ENCODE measurements at places on chromosomes 13 and 19.

DNA sequence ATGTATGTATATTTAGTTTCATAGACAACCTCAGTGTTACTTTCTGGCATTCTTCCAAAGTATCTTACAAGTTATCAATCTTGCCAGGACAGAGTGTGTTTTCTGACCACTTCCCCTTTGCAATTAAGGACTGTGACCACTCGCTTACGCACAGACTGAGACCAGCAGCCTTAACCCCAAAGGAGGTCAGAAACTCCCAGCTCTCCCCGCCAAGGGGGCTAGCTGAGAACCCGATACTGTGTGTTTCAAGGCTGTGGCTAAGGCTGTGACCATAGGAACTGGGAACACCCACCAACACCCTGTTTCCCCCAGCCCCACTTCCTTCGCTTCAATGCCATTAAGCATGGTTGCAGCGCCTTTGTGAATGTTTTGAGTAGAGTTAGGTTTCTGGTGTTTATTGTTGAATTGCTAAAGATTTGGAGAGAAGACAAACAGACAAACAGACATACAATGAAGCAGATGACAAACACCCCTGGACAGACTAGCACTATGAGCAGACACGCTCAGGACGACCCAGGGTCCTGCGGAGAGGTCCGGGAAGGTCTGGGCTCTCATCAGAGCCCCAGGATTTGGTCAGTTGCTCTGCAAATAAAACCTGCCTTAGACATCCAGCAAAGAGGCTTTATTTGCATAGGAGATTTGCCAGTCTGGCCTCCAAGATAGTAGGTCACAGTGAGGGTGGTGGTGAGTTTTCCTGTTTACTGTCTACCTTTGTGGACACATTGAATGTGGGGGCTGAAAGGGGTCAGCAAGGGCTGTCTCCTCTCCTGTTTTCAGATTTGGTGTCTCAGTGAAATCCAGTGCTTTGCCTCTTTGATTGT is 25.0 kb upstream of the TNFSF11 start:
- no peaks in the 10 kb centered on the region for H3K36me3 ChIP-seq
- no peaks in the 10 kb centered on the region for H3K4me1 ChIP-seq
- H3K4me3 ChIP-seq = no peak overlapping the region
- no peak for DNase-seq
- H3K27ac ChIP-seq = no peak overlapping the region

DNA sequence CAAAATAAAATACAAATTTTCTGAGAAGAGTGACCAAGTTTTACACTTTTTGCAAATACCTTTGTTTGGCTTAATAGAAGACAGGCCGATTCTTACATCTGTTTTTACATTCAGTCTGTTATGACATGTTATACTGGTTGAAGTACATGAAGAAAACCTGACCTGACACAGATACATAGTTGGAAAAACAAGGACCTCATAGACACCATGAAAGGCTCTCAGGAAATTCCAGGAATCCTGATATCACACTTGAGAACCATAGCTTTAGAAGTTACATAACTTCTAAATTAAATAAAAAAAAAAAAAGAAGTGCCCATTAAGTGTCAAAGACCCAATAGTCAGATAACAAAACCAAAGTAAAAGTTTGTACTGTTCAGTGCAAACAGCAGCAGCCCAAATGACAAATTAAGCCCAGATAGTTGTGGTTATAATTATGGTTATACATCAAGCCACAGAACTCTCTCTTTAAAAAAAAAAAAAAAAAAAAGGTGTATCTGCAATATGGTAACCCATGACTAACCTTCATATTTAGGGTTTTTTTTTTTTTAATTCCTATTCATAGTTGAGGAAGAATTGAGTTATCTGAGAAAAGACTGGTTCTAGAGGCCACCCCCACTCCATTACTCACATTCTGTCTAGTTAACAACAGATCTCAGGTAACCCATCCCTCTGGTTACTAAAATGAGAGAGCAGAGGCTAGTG is 19.8 kb downstream of the RBM26 start:
- no peak for DNase-seq
- H3K36me3 ChIP-seq = no peaks in the 10 kb centered on the region
- peaks cover 31% of the 10 kb centered on the region for H3K4me1 ChIP-seq
- H3K27me3 ChIP-seq = no peaks in the 10 kb centered on the region

DNA sequence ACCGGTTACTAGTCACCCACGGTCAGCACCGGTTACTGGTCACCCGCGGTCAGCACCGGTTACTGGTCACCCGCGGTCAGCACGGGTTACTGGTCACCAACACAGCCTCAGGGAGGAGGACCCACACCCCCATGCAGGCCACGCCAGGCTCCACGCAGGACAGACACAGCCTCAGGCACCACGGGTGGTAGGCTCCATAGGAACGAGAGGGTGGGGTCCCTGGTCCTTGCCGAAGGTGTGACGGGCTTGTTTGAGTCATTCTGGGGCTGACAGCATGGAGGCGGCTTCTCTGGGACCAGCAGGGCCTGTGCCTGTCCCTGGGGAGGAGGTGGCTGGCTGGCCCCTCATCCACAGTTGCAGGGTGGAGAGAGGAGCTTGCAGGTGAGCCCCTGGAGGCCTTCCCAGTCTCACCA is 122.8 kb upstream of the SOX1 start:
- H3K4me3 ChIP-seq = no peak overlapping the region
- H3K4me1 ChIP-seq = no peaks in the 10 kb centered on the region
- H3K27me3 ChIP-seq = no peaks in the 10 kb centered on the region
- DNase-seq = no peak
- H3K36me3 ChIP-seq = no peaks in the 10 kb centered on the region

DNA sequence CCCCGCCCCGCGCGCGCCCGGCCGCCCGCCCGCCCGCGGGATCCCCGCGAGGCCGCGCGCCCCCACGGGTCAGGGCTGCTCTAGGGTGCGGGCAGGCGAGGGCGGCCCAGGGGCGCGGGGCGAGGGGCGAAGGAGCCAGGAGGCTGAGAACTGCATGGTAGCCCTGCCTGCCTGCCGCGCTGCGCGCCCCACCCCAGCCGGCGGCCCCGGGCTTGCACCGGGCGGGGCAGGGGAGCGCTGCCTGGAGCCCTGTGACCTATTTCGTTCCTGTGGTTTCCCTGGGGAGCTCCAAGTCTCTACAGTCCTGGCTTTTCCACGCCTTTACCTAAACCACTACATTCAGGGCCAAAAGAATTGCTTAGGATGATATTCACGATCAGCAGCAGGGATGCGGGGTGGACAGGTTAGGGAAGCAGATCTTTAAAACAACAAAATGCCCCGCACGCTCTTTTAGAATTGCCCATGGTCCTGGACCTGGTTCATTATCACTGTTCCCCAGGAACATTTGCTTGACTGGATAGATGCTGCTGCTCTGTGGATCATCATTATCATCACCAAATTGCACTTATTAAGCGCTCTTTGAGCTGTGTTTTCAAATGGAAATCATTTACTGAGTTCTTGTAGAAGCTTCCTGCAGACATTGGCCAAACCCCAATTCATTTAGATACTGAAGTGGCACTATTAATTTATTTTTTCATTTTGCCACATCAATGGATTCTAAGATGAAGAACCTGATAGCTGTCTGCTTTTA is 421 bp upstream of the GPR12 start:
- DNase-seq = peak; percentile 40
- H3K36me3 ChIP-seq = no peaks in the 10 kb centered on the region
- peaks cover 48% of the 10 kb centered on the region for H3K27me3 ChIP-seq
- H3K27ac ChIP-seq = no peak overlapping the region
- 0 out of 2 replicates have a peak, but pooled peaks cover 3% of the 10 kb centered on the region for H3K4me1 ChIP-seq

- H3K36me3 ChIP-seq = no peaks in the 10 kb centered on the region
These were observed 3.0 kb upstream of the ZNF136 start for GRCh38 chr19:12159773-12160414.

DNA sequence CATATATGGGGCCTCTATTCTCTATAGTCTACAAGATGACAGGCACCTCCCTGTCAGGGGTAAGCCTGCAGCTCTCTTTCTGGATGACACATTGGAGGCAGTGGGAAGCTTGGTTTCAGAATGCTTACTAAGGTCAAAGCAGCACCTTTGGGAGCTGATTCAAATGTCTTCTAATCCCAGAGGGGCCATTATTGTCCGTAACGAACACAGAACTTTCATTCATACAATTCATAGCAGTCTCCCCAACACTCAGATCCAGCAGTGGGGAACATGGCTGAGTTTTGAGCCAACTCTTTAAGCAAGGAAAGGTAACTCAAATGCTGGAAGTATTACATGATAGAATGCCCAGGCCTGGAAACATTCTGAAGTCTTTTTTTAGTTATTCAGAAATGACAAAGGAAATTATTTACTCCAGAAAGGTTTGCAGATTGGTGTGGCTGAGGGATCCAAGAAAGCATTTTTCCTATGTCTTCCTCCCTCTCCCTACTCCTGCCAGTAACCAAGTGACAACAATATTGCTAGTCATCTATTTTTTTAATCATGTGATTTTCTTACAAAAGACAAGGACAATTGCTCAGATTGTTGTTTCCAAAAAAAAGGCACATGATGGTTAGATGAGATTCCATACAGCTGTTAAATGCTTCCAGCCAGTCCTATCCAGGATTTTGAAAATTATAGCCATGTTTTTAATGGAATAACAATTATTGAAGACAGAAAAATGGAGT is 118.7 kb downstream of the FOXO1 start:
- no peaks in the 10 kb centered on the region for H3K27me3 ChIP-seq
- DNase-seq = no peak
- no peak overlapping the region for H3K4me3 ChIP-seq
- no peaks in the 10 kb centered on the region for H3K36me3 ChIP-seq

- H3K27ac ChIP-seq = no peak overlapping the region
- no peaks in the 10 kb centered on the region for H3K27me3 ChIP-seq
- no peak for DNase-seq
- H3K4me3 ChIP-seq = no peak overlapping the region
- H3K4me1 ChIP-seq = peaks cover 3% of the 10 kb centered on the region
These were observed 149.6 kb downstream of the PDS5B start for GRCh38 chr13:32735859-32736258.

GRCh38 chr13:25276748-25277147 is 10.5 kb downstream of the MTMR6 start:
- no peaks in the 10 kb centered on the region for H3K27me3 ChIP-seq
- H3K27ac ChIP-seq = no peak overlapping the region
- no peak overlapping the region for H3K4me3 ChIP-seq
- no peak for DNase-seq
- H3K36me3 ChIP-seq = no peaks in the 10 kb centered on the region

DNA sequence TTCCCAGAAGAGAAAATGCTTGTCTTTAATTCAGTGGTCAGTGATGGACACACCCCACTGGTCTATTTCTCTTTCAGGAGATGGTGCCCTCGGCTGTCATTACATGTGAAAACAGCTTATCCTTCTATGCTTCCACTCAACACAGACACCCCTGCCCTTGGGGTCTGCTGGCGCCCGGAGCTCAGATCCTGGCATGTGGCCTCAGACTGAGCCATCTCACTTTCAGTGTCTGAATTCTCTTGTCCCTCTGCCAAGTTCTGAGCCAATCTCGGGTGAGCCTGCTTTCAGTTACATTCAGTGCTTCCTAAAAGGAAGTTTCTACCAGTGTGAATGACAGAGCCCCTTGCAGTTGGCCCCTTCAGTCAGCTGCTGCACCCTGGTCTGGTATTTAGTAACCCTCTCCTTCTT is 293.6 kb downstream of the DNAJC15 start:
- H3K4me1 ChIP-seq = peaks cover 57% of the 10 kb centered on the region
- peak overlapping the region; percentile 77 for H3K27ac ChIP-seq
- H3K27me3 ChIP-seq = no peaks in the 10 kb centered on the region
- H3K4me3 ChIP-seq = peak overlapping the region; percentile 7

DNA sequence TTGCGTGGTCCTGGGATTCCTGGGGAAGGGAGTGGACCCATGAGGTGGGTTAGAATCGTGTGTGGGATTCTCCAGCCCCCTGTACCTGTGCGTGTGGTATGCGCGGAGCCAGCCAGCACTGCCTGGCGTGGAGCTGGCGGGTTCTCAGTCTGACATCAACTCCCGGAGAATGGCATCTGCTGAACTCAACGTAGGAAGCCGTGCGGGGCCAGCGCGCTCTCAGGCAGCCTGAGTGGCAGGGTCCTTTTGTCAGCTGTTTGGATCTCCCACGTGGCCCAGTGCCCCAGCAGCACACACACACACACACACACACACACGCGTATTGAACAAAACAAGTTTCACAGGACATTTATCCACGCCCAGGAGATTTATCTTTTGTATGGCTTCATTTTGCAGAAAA is 28.1 kb downstream of the ATP4B start:
- no peaks in the 10 kb centered on the region for H3K27me3 ChIP-seq
- no peaks in the 10 kb centered on the region for H3K4me1 ChIP-seq
- 0 out of 2 replicates have a peak, but pooled peaks cover 4% of the 10 kb centered on the region for H3K36me3 ChIP-seq
- no peak overlapping the region for H3K4me3 ChIP-seq
- no peak for DNase-seq

GRCh38 chr13:99015606-99016490 is 38.0 kb upstream of the DOCK9 start:
- H3K27ac ChIP-seq = no peak overlapping the region
- no peak for DNase-seq
- no peaks in the 10 kb centered on the region for H3K27me3 ChIP-seq
- H3K36me3 ChIP-seq = no peaks in the 10 kb centered on the region
- H3K4me3 ChIP-seq = no peak overlapping the region

DNA sequence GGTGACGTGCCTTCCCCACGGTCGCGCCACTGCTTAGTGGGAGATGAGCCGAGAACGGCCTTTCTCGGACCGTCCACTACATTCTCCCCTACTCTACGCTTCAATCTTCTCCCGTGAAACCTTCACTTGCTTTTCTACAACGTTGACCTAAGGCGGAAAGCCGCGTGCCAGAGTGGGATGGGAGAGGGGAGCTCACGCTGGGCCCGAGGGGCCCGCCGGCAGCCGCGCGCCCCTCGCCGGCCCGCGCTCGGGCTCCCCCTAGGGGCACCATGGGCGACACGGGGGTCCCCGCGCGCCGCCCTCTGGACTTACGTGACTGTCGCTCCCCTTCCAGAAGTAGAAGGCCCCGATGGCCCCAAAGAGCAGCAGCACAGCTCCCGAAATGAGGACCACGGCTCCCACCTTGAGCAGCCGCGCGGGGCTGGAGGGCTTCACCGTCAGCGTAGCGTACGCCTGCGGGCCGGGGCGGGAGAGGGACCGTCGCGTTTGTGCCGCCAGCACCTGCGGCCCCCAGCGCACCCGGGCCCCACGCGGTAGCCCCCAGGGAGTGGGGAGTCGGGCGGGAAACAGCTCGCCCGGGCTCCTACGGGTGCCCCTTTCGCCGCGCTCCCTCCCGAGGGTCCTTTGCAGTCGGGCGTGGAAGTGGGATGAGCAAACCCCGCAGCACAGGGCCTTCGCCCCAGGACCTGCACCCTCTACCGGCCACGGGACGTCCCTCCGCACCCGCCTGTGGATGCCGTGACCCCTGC is 727 bp downstream of the CNMD start:
- H3K4me3 ChIP-seq = peak overlapping the region; percentile 82
- DNase-seq = peak; percentile 75
- peaks cover 38% of the 10 kb centered on the region for H3K4me1 ChIP-seq
- H3K36me3 ChIP-seq = no peaks in the 10 kb centered on the region
- H3K27me3 ChIP-seq = no peaks in the 10 kb centered on the region
- peak overlapping the region; percentile 78 for H3K27ac ChIP-seq

- H3K27me3 ChIP-seq = no peaks in the 10 kb centered on the region
- no peaks in the 10 kb centered on the region for H3K36me3 ChIP-seq
- peak overlapping the region; percentile 30 for H3K27ac ChIP-seq
- DNase-seq = no peak
- no peak overlapping the region for H3K4me3 ChIP-seq
- peaks cover 6% of the 10 kb centered on the region for H3K4me1 ChIP-seq
These were observed 472.2 kb downstream of the LIG4 start for GRCh38 chr13:107743100-107743499.

All from GM23338 (cell line).